ENCODE measurements at places on chromosomes 7 and 10. TPM values are rescaled to one million over a fixed set of nuclear protein-coding genes. Genes with fewer than 3 reads are reported as not detected.

Gene PNLIP
- 2.7 TPM for total RNA-seq

Gene PHKG1
- total RNA-seq = 4.6 TPM

Gene GBX1
- total RNA-seq = not detected

Gene RARRES2
- total RNA-seq = 73.1 TPM

Gene RGR
- total RNA-seq = not detected

Gene FRA10AC1
- total RNA-seq = 32.5 TPM

Gene CYP2C18
- total RNA-seq = not detected

Gene SEMA3C
- total RNA-seq = 86.8 TPM

Gene CDK14
- total RNA-seq = 72.4 TPM

Gene HACD1
- 103 TPM for total RNA-seq

Gene ECHDC3
- total RNA-seq = 9.6 TPM

Gene SPDYE1
- total RNA-seq = not detected

Gene CACNB2
- 14.6 TPM for total RNA-seq

Gene CLDN4
- 0.84 TPM for total RNA-seq

Gene AP3M1
- 30.0 TPM for total RNA-seq

Gene GNAI1
- 17.9 TPM for total RNA-seq

Gene RASSF4
- 26.7 TPM for total RNA-seq

Gene MASTL
- total RNA-seq = 5.3 TPM

Gene TMEM130
- total RNA-seq = 20.8 TPM

Gene SPDYE8
- total RNA-seq = not detected

Gene GOLGA7B
- 0.36 TPM for total RNA-seq

Gene MYL10
- total RNA-seq = not detected

Gene ANKRD22
- total RNA-seq = 0.26 TPM

Gene ADRA2A
- total RNA-seq = 11.5 TPM

Gene SPDYE16
- total RNA-seq = 0.16 TPM

Gene GJD4
- not detected for total RNA-seq

Gene ERCC6
- 36.2 TPM for total RNA-seq

Gene OGA
- total RNA-seq = 171 TPM

Data from aorta (tissue), 5 donors.